ENCODE measurements at places on chromosomes 7 and 10.

DNA sequence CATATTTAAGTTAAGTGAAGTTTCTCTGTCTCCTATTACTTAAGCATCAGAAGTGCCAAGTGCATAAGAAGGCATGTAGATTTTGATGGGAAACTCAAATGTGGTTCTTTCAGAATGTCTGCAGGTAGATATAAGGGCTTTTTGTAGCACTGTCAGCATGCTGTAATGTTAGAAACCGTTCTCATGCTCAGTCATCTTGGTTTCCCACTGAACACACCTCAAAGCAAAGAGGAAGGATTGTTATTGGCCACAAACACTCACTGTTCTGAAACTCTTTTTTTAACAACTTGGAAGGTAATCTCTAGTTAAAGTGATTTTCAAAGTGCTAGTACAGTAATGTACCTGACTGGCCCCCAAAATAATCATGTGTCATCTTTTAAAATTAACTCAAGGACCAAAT, 126.0 kb downstream of the AASS start:
- DNase-seq = no peak

- DNase-seq = no peak
These were observed 127.2 kb upstream of the SLC25A13 start for GRCh38 chr7:96449094-96449493.

- peak; percentile 41 for DNase-seq
These were observed 17.1 kb upstream of the TMEM120A start for GRCh38 chr7:76011442-76011861.

DNA sequence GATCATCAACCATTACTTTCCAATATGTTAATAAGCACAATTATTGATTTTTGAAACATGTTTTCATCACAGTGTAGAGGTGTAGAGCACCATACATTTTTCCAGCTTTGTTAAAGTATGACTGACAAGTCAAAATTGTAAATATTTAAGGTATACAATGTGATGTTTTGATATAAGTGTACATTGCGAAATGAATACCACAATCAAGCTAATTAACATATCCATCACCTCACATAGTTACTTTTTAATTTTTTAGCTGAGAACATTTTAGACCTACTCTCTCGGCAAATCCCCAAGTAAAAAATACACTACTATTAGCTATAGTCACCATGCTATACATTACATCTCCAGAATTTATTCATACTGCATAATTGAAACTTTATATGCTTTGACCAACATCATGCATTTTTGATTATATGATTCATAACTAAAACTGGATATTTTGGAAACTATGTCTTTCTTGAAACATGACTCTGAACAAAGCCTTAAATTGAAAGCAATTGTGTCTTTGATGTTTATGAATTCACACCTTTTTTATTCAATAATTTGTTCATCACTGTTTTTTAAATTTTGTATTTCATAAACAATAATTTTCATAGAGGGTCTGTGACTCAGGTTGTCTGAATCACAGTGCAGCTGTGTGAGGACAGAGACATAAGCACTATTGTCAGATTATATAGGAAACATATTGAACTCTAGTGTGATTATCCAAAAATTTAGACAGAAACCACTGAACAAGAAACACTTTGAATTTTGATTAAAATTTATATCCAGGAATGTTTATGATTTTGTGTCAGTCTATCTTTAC, 486.1 kb downstream of the SEMA3D start:
- no peak for DNase-seq

GRCh38 chr7:151178831-151179230, 8.2 kb downstream of the ASB10 start:
- DNase-seq = no peak

DNA sequence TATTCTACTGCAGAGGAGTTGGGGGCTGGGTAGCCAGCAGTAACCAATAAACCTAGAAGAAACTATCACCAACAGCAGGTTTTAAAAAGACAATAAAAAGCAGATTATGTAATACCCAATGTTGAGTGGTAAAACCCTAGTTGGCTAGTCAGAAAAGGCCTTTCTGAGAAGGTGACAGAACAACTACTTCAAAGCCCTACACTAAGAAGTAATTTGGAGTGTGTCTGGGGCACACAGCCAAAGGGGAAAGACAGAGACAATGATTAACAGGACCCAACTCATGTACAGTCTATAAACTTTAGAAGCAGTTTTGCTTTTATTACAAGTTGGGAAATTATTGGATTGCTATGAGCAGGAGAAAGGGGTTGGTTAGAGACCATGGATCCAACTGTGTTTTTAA, 77.2 kb upstream of the TMEM106B start:
- DNase-seq = no peak
